ENCODE measurements at places on chromosomes 6 and 20.

GRCh38 chr20:60725311-60725906 lies 526.7 kb upstream of the CDH4 start:
- no peaks in the 10 kb centered on the region for H3K4me1 ChIP-seq
- H3K27me3 ChIP-seq: no peaks in the 10 kb centered on the region
- no peak for DNase-seq
- no peaks in the 10 kb centered on the region for H3K36me3 ChIP-seq
- H3K27ac ChIP-seq: no peak overlapping the region

- no peak overlapping the region for H3K4me3 ChIP-seq
- H3K27me3 ChIP-seq: peaks cover 11% of the 10 kb centered on the region
- no peak overlapping the region for H3K27ac ChIP-seq
- H3K4me1 ChIP-seq: no peaks in the 10 kb centered on the region
- no peaks in the 10 kb centered on the region for H3K36me3 ChIP-seq
- DNase-seq: no peak
Observed at GRCh38 chr6:150616586-150616985, 16.9 kb downstream of the PLEKHG1 start.

DNA sequence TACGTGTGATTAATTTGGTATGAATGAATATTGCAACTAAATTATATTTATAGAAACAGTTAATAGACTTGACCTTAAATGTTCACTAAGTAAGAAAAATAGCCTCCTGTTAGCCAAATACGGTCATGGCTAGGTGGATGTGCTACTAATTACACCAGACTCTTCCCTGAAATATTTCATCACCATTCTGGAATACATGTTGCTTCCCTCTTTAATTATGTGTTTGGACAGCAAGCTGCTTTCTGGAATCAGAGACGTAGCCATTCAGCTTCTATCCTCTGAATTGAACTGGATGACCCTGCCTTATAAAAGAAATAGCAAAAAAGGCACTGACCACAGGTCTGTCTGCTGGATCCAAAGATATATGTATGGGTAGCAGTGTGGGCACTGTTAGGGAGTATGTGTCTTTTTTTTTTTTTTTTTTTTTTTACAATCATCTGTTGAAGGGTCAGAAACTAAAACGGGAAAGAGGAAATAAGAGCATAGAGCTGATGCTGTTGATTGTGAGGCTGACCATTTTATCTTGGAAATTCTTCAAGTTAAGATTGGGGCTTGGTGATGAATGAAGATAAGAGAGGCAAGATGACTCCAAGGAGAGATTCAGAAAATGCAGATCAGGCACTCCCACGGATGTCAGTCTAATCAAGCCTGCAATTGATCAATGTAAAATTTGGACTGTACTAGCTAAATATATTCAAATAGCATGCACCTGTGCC lies 283.2 kb upstream of the HSF2 start:
- H3K36me3 ChIP-seq: no peaks in the 10 kb centered on the region
- no peak for DNase-seq
- no peak overlapping the region for H3K4me3 ChIP-seq

DNA sequence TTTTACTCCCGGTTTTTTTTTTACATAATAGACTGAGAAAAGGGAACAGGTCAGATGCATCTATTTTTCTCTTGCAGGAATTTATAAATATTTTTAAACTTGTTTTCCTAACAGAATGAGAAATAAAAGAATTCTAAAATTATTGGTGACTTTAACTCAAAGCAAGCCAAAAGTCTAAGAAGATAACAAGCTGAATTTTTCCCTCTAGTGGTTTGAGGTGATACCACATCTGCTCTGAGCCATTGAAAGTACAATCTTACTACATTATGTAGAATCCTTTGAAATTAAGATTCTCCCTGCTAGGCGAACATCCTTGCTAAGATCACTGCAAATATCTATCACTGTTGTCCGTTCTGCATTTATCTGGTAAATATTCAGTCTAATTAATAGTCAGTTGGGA lies 10.7 kb upstream of the STMND1 start:
- H3K4me3 ChIP-seq: no peak overlapping the region
- no peak overlapping the region for H3K27ac ChIP-seq
- DNase-seq: no peak
- peaks cover 3% of the 10 kb centered on the region for H3K27me3 ChIP-seq

DNA sequence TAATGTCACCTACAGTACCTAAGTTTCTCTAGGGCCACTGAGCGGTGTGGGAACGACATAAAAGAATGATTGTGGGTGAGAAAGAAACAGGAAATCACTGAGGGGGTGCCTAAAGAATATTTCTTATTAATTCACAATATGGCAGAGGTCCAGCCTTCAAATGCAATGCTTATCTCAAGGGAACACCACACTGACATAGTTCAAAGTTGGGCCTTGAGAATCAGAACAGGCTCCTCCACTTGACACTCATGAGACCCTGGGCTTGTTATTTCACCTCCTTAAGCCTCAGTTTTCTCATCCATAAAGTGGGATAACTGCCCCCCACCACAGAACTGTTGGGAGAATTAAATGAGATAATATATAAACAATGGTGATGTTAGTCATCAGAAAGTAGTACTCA lies 40.4 kb upstream of the ARHGAP18 start:
- H3K27ac ChIP-seq: peak overlapping the region; percentile 63
- H3K4me3 ChIP-seq: no peak overlapping the region
- no peak for DNase-seq
- H3K27me3 ChIP-seq: no peaks in the 10 kb centered on the region
- H3K4me1 ChIP-seq: peaks cover 46% of the 10 kb centered on the region
- no peaks in the 10 kb centered on the region for H3K36me3 ChIP-seq

- H3K27ac ChIP-seq: peak overlapping the region; percentile 83
- no peak for DNase-seq
- H3K4me1 ChIP-seq: peaks cover 25% of the 10 kb centered on the region
- H3K27me3 ChIP-seq: no peaks in the 10 kb centered on the region
- H3K4me3 ChIP-seq: no peak overlapping the region
- H3K36me3 ChIP-seq: peaks cover 25% of the 10 kb centered on the region
Observed at GRCh38 chr20:37989601-37990295, 43.5 kb downstream of the TTI1 start.

- peak overlapping the region; percentile 74 for H3K4me3 ChIP-seq
- H3K36me3 ChIP-seq: peaks cover 10% of the 10 kb centered on the region
- H3K4me1 ChIP-seq: peaks cover 2% of the 10 kb centered on the region
- H3K27ac ChIP-seq: peak overlapping the region; percentile 68
- peaks cover 3% of the 10 kb centered on the region for H3K27me3 ChIP-seq
- DNase-seq: no peak
Observed at GRCh38 chr6:15243910-15244619, 1.8 kb upstream of the JARID2 start.

GRCh38 chr6:10151144-10151915 lies 263.5 kb downstream of the TFAP2A start:
- no peak overlapping the region for H3K4me3 ChIP-seq
- H3K27me3 ChIP-seq: no peaks in the 10 kb centered on the region
- no peak for DNase-seq
- no peak overlapping the region for H3K27ac ChIP-seq

GRCh38 chr6:111724505-111724904 lies 118.8 kb upstream of the TRAF3IP2 start:
- H3K36me3 ChIP-seq: peaks cover 50% of the 10 kb centered on the region
- H3K27ac ChIP-seq: peak overlapping the region; percentile 68
- H3K4me1 ChIP-seq: peaks cover 69% of the 10 kb centered on the region
- no peaks in the 10 kb centered on the region for H3K27me3 ChIP-seq
- peak overlapping the region; percentile 66 for H3K4me3 ChIP-seq

GRCh38 chr6:34455831-34456230 lies 10.0 kb upstream of the PACSIN1 start:
- no peaks in the 10 kb centered on the region for H3K27me3 ChIP-seq
- H3K4me1 ChIP-seq: no peaks in the 10 kb centered on the region
- no peaks in the 10 kb centered on the region for H3K36me3 ChIP-seq
- no peak overlapping the region for H3K4me3 ChIP-seq

DNA sequence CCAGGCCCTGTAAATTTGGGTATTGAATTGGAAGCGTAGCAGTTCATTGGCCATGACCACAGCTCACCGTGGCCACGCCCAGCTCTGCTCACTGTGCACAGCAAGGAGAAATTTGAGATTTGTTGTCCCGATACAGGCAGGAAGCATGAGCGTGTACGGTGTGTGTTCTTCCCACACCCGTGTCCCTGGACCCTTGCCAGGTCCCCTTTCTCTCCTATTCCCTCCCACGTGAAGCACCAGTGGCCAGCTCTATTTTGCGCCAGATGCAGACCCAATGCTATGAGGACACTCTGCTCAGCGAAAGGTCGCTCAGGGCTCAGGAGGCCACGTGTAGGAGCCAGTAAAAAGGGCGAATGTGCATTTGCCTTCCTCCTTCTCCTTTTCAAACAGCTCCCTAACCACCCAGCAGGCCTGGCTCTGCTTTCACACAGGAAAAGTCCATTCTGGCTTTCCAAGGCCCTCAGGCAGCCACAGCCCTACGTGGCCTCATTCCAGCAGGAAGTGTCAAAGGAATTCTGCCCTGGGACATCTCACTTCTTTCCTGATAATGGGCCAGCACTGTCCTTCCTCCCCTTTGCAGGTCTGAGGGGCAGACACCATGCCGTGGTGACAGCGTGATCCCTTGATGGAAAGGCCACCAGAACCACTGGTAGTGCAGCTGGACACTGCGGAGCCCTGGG lies 499.2 kb upstream of the CDH4 start:
- H3K4me1 ChIP-seq: no peaks in the 10 kb centered on the region
- H3K36me3 ChIP-seq: no peaks in the 10 kb centered on the region
- no peak for DNase-seq
- H3K4me3 ChIP-seq: no peak overlapping the region

GRCh38 chr6:129608886-129609537 lies 101.0 kb downstream of the ARHGAP18 start:
- H3K36me3 ChIP-seq: peaks cover 2% of the 10 kb centered on the region
- DNase-seq: no peak
- no peaks in the 10 kb centered on the region for H3K4me1 ChIP-seq
- no peaks in the 10 kb centered on the region for H3K27me3 ChIP-seq
- no peak overlapping the region for H3K27ac ChIP-seq

GRCh38 chr6:159676890-159677505 lies 16.0 kb downstream of the SOD2 start:
- peaks cover 19% of the 10 kb centered on the region for H3K36me3 ChIP-seq
- H3K27me3 ChIP-seq: no peaks in the 10 kb centered on the region
- no peak for DNase-seq
- H3K27ac ChIP-seq: no peak overlapping the region
- no peak overlapping the region for H3K4me3 ChIP-seq

DNA sequence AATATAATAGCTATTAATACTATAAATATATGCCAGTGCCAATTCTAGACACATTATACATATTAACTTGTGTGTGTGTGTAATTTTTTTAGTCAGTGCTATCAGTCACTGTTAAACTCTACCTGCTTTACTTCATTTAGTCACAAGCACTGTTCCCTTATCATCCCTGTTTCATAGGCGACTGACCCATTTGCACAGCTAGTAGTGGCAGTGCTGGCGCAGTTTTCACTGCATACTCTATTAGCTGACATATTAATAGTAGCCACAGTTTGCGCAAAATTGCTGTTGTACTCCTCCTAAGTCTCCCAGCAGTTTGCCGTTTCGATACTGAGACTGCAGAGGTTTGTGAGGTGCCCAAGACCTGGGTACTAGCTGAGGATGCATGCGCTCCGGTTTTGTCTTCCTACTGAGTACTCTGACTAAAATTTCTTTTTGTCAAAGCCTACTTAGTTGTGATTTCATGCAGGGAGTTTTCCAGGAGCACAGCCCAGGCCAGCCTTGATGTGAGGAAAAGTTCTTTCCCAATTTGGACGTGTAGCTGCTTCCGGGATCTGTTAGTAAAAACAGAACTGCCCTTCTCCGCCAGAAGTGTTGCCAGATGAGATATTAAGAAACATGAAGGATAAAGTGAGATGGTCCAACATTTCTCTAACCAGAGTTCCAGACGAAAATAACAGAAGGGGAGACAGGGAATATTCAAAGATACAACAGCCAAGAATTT lies 5.6 kb downstream of the BAG2 start:
- H3K4me3 ChIP-seq: no peak overlapping the region
- peaks cover 18% of the 10 kb centered on the region for H3K36me3 ChIP-seq
- no peak overlapping the region for H3K27ac ChIP-seq
- H3K27me3 ChIP-seq: no peaks in the 10 kb centered on the region

DNA sequence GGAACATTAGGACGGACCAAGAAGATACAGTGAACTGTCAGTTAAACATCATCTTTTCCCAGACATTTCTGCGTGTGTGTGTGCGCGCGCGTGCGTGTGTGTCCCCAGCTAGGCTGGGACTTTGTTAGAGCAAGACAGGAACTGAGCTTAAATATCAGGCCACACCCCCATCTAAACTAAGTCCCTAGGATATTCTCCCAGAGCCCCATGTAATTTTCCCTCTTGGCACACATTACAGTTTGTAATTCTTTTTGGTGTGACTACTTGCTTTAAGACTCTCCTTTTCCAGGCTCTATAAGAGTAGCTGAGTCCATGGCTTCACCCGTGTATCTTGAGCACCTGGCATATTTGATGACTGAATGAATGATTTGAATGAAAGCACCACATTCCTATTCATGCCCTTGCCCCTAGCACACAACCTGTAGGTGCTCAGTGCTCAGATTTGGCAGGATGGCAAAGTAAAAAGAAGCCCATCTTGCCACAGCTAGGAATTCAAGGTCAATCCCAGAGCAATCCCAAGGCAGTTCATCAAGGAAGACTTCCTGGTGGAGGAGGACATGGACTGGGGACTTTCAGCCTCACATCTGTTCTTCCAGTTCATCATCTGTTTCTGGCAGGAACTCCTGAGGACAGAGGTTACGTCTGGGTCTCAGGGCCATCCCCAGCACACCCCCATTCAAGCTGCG lies 69.2 kb downstream of the MRPL14 start:
- DNase-seq: no peak
- H3K4me3 ChIP-seq: no peak overlapping the region
- peaks cover 5% of the 10 kb centered on the region for H3K27me3 ChIP-seq
- H3K36me3 ChIP-seq: peaks cover 2% of the 10 kb centered on the region

DNA sequence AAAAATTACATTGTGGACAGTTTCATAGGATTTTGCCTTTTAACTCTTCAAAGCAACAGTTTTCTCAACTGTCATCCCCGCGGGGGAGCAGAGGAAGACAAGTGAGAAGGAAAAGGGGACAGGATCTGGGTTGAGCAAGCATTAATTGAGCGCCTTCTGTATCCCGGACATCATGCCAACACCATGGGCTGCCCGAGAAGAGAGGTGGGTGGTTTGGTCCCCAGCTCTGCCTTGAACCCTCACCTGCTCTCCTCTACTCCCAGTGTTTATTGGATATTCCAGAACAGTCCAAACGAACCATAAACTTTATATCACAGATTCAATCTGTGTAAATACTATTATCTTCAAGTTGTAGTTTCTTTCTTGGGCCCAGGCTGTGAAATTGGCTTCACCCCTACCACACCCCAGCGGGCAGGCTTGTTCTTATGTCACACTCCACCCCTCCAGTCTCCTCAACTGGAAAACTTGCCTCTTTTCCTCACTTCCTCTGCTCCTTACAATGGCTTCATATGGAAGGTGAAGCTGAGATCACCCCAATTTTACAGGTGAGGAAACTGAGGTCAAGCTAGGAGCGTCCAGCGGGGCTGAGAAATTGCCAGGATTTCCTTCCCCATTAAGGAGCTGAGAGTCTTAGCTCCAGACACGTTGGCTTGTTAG lies 6.0 kb downstream of the PCK1 start:
- H3K4me1 ChIP-seq: no peaks in the 10 kb centered on the region
- no peaks in the 10 kb centered on the region for H3K36me3 ChIP-seq
- H3K27me3 ChIP-seq: peaks cover 15% of the 10 kb centered on the region
- no peak for DNase-seq
- no peak overlapping the region for H3K27ac ChIP-seq
